ENCODE measurements at places on chromosomes 13 and 19. TPM values are rescaled to one million over a fixed set of nuclear protein-coding genes. Genes with fewer than 3 reads are reported as not detected.

DNA sequence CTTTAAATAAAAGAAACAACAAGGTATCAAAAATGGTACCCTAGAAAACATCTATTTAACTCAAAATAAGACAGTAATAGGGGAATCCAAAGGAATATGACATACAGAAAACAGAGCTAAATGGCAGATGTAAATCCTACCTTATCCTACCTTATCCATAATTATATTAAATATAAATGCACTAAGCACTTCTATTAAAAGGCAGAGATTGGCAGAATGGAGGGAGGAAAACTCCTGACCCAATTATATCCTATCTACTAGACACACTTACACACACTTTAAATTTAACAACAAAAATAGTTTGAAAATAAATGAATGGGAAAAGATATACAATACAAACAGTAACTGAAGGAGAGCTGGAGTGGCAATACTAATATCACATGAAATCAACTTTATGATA is 14.4 kb downstream of the RNASEH2B start:
- H3K36me3 ChIP-seq, result peaks cover 30% of the 10 kb centered on the region
- H3K27me3 ChIP-seq, result no peaks in the 10 kb centered on the region
- peaks cover 32% of the 10 kb centered on the region for H3K4me1 ChIP-seq
- no peak overlapping the region for H3K4me3 ChIP-seq
- H3K27ac ChIP-seq, result no peak overlapping the region
- DNase-seq, result no peak

Gene ZNF880
- total RNA-seq, result 8.4 TPM

DNA sequence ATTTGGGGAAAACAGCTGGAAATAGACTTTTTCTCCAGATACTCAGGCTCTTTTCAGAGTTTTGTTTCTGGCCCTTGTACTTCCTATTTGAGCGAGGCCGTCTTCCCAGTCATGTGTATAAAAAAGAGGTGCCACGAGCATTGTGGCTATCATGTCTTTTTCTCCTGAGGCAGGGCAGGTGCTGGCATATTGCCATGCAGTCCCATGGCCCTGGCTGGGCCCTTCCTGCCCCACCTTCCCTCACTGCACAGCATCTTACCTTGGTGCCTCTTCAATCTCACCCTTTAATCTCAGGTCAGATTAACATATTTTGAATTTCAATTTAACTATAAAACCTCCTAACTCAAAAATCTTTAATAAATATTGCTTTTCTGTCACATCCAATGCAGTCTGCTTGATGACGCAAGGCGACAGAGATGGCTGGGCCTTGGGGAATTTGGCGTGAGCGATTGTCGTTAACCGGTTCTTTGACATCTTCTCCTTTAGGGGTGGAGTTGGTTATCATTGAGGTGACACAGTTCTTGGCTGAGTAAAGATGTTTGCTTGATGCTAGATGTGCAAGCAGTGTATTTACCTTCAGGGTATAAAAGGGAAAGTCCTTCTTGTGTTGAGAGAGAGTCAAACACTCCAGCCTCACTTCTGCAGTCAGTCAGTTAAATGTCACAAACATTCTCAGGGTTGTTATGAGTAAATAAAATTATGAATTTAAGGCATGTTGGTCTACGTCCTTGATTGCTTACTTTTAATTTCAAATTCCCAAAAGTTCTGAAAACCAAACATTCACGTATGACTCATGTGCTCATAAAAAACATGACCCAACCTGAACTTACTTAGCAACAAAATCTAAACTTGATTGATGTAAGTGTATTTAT is 289.9 kb downstream of the MYO16 start:
- DNase-seq, result no peak
- H3K4me3 ChIP-seq, result no peak overlapping the region
- H3K4me1 ChIP-seq, result peaks cover 20% of the 10 kb centered on the region
- H3K27me3 ChIP-seq, result no peaks in the 10 kb centered on the region
- H3K36me3 ChIP-seq, result no peaks in the 10 kb centered on the region

- H3K4me1 ChIP-seq, result no peaks in the 10 kb centered on the region
- no peak for DNase-seq
- no peaks in the 10 kb centered on the region for H3K36me3 ChIP-seq
- no peak overlapping the region for H3K4me3 ChIP-seq
These were observed 13.8 kb upstream of the SLC1A5 start for GRCh38 chr19:46802152-46802551.

Gene ADGRE1
- 11.2 TPM for total RNA-seq

- no peak overlapping the region for H3K4me3 ChIP-seq
- H3K4me1 ChIP-seq, result no peaks in the 10 kb centered on the region
- DNase-seq, result no peak
- H3K27ac ChIP-seq, result no peak overlapping the region
- H3K27me3 ChIP-seq, result peaks cover 3% of the 10 kb centered on the region
These were observed 67.4 kb upstream of the EDNRB start for GRCh38 chr13:77985866-77986636.

- no peak for DNase-seq
- peaks cover 2% of the 10 kb centered on the region for H3K36me3 ChIP-seq
- no peak overlapping the region for H3K27ac ChIP-seq
- H3K4me1 ChIP-seq, result peaks cover 19% of the 10 kb centered on the region
- H3K27me3 ChIP-seq, result no peaks in the 10 kb centered on the region
These were observed 21.0 kb upstream of the N4BP2L1 start for GRCh38 chr13:32448972-32449371.

DNA sequence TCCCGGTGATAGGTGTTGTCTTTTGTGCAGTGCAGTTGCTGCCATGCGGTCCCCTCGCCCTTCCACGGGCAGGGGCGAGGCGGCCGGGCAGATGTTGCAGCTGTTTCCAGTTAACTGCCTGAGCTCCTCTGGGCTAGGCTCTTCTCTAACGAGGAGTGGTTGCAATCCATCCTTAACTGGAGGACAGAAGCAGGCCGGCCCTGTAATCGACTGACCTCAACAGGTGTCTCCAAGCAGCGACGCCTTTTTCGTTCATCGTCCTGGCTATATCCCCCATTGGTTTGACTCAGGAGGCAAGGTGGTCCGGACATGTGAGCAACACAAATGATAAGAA is 1.9 kb upstream of the TSC22D1 start:
- H3K27me3 ChIP-seq, result peaks cover 2% of the 10 kb centered on the region
- peak overlapping the region; percentile 95 for H3K4me3 ChIP-seq
- H3K4me1 ChIP-seq, result peaks cover 29% of the 10 kb centered on the region

DNA sequence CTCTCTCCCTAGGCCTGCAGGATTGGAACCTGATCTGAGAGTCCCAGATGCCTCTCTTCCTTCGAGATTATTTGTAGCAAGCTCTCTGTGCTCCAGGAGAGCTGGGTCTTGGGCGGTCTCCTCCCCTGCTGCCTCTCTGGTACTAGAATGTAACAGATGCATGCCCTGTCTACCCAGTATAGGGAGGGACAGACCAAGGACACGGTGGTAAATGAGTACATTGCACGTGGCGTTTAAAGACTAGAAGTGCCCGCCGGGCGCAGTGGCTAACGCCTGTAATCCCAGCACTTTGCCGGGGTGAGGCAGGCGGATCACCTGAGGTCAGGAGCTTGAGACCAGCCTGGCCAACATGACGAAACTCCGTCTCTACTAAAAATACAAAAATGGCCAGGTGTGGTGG is 11.7 kb downstream of the SLC27A1 start:
- no peak overlapping the region for H3K4me3 ChIP-seq
- DNase-seq, result no peak
- H3K27ac ChIP-seq, result no peak overlapping the region
- H3K36me3 ChIP-seq, result no peaks in the 10 kb centered on the region
- H3K4me1 ChIP-seq, result no peaks in the 10 kb centered on the region
- H3K27me3 ChIP-seq, result no peaks in the 10 kb centered on the region

- DNase-seq, result no peak
- H3K4me1 ChIP-seq, result peaks cover 21% of the 10 kb centered on the region
- no peaks in the 10 kb centered on the region for H3K27me3 ChIP-seq
- no peaks in the 10 kb centered on the region for H3K36me3 ChIP-seq
- no peak overlapping the region for H3K27ac ChIP-seq
These were observed 8.4 kb downstream of the NAPA start for GRCh38 chr19:47506459-47506858.

- no peak overlapping the region for H3K4me3 ChIP-seq
- no peaks in the 10 kb centered on the region for H3K36me3 ChIP-seq
- DNase-seq, result no peak
- H3K27ac ChIP-seq, result no peak overlapping the region
- no peaks in the 10 kb centered on the region for H3K27me3 ChIP-seq
- no peaks in the 10 kb centered on the region for H3K4me1 ChIP-seq
These were observed 162.8 kb downstream of the ZNF536 start for GRCh38 chr19:30535011-30535410.

Gene TTC9B
- total RNA-seq, result not detected

DNA sequence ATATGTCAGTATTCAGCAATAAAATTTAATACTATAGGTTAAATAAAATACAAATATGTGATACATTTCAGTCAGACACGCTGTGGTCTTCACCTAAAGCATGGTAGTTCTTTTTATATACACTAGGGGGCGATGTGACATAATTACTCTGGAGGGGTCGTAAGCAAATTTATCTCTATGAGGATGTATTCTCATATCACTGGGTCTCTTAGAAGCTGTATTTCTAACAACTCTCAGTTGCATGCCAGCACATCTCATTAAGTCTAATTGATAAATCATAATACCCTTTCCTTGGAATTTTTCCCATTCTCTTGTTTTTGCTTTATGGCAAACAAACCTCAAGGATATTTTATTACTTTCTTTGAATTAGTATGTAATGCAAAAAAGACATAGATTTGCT is 3.9 kb upstream of the PCDH17 start:
- peaks cover 5% of the 10 kb centered on the region for H3K36me3 ChIP-seq
- peaks cover 40% of the 10 kb centered on the region for H3K4me1 ChIP-seq
- no peak overlapping the region for H3K4me3 ChIP-seq
- H3K27ac ChIP-seq, result no peak overlapping the region

DNA sequence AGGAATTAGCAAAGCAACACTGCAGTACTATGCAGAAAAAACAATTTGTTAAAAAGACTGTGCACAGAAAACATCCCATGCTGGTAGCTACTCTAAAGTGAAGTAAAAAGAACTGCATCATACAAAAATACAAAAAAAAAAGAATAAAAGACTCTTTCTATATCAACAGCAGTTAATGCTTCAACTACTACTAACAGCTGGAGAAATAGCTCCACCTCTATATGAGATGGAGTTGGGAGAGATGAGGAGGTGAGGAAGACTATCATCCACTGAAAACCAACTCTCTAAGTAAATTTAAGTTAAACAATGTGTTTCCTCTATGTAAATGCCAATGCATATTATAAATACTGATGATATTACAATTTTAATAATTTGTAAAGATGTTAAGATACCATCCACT is 1.8 kb downstream of the ZC3H13 start:
- H3K27ac ChIP-seq, result no peak overlapping the region
- peaks cover 36% of the 10 kb centered on the region for H3K4me1 ChIP-seq
- no peak for DNase-seq
- H3K4me3 ChIP-seq, result no peak overlapping the region

DNA sequence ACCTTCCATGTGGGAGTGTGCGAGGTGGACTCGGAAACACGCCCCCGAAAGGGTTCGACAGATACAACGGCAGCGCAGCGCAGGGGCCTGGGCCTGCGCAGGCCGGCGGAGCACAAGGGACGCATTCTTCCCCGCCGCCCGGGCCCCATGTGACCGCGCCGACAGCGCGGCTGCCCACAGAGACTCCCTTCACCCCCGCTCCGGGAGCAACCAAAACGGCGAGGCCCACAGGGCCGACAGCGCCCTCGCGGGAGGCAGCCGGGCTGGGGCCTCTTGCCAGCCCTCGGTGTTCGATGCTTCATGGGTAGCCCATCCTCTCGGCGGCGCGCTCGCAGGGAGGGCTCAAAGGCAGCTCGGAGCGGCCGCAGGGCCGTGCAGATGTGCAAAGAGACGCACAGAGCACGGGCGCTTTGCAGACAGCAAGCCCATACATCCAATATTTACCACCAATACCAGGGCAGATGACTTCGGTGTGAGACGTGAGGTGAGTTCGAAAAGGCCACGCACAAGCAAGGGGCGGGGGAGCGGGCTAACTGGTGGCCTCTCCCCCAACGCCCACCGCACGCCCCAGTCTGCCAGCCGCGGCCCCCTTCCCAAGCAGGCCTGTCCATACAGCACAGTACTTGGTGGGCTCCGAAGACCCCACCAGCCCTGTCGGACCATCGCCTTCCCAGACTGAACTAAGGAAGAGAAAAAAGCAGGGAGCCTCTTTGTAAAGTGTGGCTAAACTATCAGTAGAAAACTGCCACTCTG is 89.9 kb downstream of the CRYL1 start:
- H3K4me1 ChIP-seq, result no peaks in the 10 kb centered on the region
- no peaks in the 10 kb centered on the region for H3K27me3 ChIP-seq
- peaks cover 2% of the 10 kb centered on the region for H3K36me3 ChIP-seq
- H3K4me3 ChIP-seq, result no peak overlapping the region

- H3K27me3 ChIP-seq, result no peaks in the 10 kb centered on the region
- no peak for DNase-seq
- H3K36me3 ChIP-seq, result peaks cover 38% of the 10 kb centered on the region
These were observed 41.0 kb downstream of the VWA8 start for GRCh38 chr13:41919741-41920487.

Gene VAV1
- 93.6 TPM for total RNA-seq

DNA sequence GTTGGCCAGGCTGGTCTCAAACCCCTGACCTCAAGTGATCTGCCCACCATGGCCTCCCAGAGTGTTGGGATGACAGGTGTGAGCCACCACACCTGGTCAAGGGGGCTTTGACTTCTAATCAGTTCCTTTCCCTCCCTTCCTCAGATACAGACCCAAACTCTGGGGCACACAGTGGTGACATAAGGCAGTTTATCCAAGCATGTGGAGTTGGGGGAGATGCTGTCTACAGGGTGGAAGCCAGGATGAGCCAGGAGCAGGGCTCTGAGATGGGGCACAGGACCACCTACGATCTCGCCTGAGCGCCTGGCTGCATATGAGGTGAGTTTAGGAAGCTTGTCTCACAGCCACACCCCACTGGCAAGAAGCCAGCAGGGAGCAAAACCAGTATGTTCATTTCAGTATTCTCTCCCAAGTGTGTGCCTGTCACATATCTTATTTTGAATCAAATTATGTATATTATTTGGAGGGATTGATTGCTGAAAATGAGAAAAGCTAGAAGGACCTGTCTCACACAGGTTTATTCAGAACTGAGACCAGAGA is 67.7 kb downstream of the KCTD15 start:
- no peak overlapping the region for H3K4me3 ChIP-seq
- peaks cover 14% of the 10 kb centered on the region for H3K27me3 ChIP-seq
- H3K4me1 ChIP-seq, result no peaks in the 10 kb centered on the region

DNA sequence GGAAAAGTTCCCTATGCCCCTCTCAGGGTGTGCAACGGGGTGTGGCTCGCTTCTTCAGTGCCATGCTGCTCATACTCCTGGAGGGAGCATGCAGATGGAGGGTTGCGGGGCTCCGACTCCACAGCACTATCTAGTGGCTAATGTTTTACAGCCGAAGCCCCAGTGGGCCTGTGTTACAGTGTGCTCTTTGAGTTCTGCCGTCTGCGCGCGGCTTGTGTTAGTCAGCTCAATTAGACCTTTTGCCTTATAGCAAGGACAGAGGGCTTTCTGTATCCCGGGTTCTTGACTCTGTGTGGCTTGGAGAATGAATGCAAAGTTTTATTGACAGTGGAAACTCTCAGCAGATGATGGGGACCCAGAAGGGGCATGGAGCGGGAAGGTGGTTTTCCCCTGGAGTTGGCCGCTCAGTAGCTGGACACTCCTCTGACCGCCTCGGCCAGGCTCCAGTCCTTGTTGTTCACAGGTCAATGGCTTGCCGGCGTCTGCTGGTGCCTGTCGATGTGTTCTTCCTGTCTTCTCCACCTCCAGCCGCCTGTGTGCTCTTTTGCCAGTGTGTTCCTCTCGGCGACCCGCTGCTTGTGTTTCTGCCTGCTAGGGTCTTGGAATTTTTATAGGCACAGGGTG is 383.4 kb downstream of the LMO7 start:
- H3K27ac ChIP-seq, result no peak overlapping the region
- peak; percentile 10 for DNase-seq
- H3K4me3 ChIP-seq, result no peak overlapping the region
- H3K27me3 ChIP-seq, result no peaks in the 10 kb centered on the region
- H3K36me3 ChIP-seq, result no peaks in the 10 kb centered on the region
